A549 treated with Mapracorat at 1 μM for 4 hours (cell line): ENCODE measurements at places on chromosomes 12 and 14. TPM values are rescaled to one million over a fixed set of nuclear protein-coding genes. Genes with fewer than 3 reads are reported as not detected.

Gene HCAR1
- total RNA-seq: 0.02 to 0.06 TPM (median 0.05 TPM) in 3 of 5 replicates, not detected in the others

Gene PZP
- total RNA-seq: not detected in 5 replicates

Gene CISTR
- total RNA-seq: not detected in 5 replicates

Gene RILPL2
- 1.5 to 2.0 TPM (median 1.6 TPM) in 5 replicates for total RNA-seq

Gene PTPRO
- 0.05 to 0.20 TPM (median 0.12 TPM) in 3 of 5 replicates, not detected in the others for total RNA-seq

Gene COL2A1
- 0.07 to 0.15 TPM (median 0.10 TPM) in 4 of 5 replicates, not detected in the other for total RNA-seq

Gene MIP
- total RNA-seq: 0.13 to 0.32 TPM (median 0.23 TPM) in 4 of 5 replicates, not detected in the other

Gene TAC3
- total RNA-seq: 0.30 TPM in 1 of 5 replicates, not detected in the others

Gene KRT73
- total RNA-seq: 0.06 TPM in 1 of 5 replicates, not detected in the others

Gene TMTC2
- 0.67 to 1.8 TPM (median 1.1 TPM) in 5 replicates for total RNA-seq

Gene RBP5
- 0.52 TPM in 1 of 5 replicates, not detected in the others for total RNA-seq

Gene ADAMTS20
- not detected in 5 replicates for total RNA-seq

Gene KCTD10
- total RNA-seq: 41.6 to 51.7 TPM (median 45.3 TPM) in 5 replicates

Gene PWP1
- 86.1 to 105 TPM (median 92.9 TPM) in 5 replicates for total RNA-seq

Gene TDRD9
- total RNA-seq: 0.14 to 0.40 TPM (median 0.28 TPM) in 4 of 5 replicates, not detected in the other

Gene ZNF26
- total RNA-seq: 7.0 to 9.0 TPM (median 7.7 TPM) in 5 replicates

Gene SPTB
- total RNA-seq: 1.4 to 1.9 TPM (median 1.5 TPM) in 5 replicates

Gene DLGAP5
- 24.7 to 33.0 TPM (median 30.9 TPM) in 5 replicates for total RNA-seq

Gene PRPH
- total RNA-seq: 1.5 to 1.9 TPM (median 1.7 TPM) in 5 replicates
